8988T (cell line): ENCODE measurements at places on chromosomes 12 and 14.

- DNase-seq = no peak
Observed at GRCh38 chr12:71183846-71184245, 26.0 kb upstream of the TSPAN8 start.

- DNase-seq = no peak
Observed at GRCh38 chr12:50603817-50604639, 99.2 kb downstream of the DIP2B start.

DNA sequence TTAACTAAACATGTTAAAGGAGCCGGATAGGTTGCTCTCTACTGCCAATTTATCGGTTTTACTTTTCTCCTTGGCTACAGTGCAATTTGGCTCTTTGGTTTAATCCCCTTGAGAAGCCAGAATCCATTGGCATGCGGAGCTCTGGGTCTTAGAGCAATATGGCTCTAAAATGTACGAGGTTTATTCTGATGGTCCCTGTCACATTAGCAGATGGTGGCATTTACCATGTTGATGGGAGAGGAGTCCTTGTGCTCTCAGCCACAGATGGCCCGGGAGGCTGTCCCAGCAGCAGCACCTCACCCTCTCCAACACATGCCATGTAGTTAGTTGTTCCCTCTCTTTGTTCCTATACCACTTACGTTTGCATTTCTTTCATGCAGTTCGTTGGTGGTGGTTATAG is 179.7 kb downstream of the RGS6 start:
- no peak for DNase-seq

GRCh38 chr14:60723907-60724618 is at the start of gene SIX4:
TSS of gene SIX4 (minus strand) at chr14:60724351. CDS start at chr14:60724074, 277 bp downstream.
- peak; percentile 73 for DNase-seq

GRCh38 chr12:108856428-108857157 is 790 bp downstream of the SSH1 start:
- no peak for DNase-seq

GRCh38 chr12:40031965-40032364 is 73.9 kb downstream of the SLC2A13 start:
- no peak for DNase-seq

DNA sequence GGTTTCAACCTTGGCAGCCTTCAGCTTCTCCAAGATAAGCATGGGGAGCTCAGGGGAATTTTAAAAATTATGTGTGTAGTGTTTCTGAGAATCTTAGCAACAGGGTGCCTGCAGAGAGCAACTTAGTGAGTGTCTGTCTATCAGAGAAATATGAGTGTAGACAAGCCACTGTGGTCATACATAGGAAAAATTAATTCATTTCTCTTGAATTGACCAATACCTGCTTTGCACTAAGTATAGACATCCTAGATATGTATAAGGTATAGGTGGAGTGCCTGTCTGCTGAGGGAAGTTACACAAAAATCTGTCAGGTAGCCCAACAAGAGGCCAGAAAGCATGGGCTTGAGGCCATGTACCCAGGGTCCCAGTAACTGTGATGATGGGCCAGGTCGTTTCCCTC is 20.7 kb downstream of the HELB start:
- DNase-seq = no peak

- DNase-seq = no peak
Observed at GRCh38 chr12:131129839-131130238, 176.1 kb downstream of the ADGRD1 start.

GRCh38 chr12:51675071-51675803 is 84.2 kb downstream of the SCN8A start:
- no peak for DNase-seq

DNA sequence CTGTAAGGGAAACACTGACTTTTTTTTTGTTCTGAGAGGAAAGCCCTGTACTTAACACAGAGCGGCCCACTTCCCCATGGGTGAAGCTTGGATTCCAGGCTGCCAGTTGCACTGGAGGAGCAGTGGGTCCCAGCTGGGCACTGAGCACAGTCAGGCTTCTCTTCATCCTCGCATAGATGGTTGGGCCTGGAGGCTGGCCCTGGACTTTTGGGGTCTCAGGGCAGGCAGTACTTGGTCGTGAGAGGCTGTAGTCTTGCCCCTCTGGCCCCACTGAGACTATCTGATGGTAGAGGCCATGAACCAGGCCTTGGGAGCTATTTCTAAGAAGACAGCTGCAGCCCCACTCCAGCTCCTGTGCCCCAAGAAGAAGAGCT is 6.2 kb upstream of the LHX5 start:
- DNase-seq = no peak
